ENCODE measurements at places on chromosomes 6 and 20. TPM values are rescaled to one million over a fixed set of nuclear protein-coding genes. Genes with fewer than 3 reads are reported as not detected.

Gene ASIP
- not detected for total RNA-seq

Gene IL17F
- total RNA-seq = not detected

Gene KIFC1
- 41.9 TPM for total RNA-seq

Gene POPDC3
- total RNA-seq = 21.1 TPM
